Endodermal cell (in vitro differentiated cells): ENCODE measurements at places on chromosomes 1 and 21. TPM values are rescaled to one million over a fixed set of nuclear protein-coding genes. Genes with fewer than 3 reads are reported as not detected.

DNA sequence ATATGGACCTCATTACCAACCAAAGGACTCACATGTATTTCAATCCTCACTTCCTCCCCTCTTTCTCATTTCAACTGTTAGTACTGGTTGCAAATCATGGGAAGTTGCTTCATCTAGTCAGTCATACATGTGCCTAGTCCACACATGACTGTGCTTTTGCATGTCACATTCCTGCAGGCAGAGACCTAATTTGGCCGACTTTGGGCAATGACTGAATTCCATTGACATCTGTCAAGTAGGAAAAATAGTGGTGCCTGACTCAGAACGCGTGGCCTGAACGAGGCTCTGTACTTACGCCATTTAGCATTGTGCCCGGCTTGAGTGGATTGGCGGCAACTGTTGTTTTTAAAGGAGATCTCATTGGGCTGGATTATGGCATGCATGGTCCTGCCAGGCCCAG lies 18.0 kb downstream of the PTPRU start:
- no peak overlapping the region for H3K27ac ChIP-seq
- no peak for DNase-seq
- peaks cover 12% of the 10 kb centered on the region for H3K4me1 ChIP-seq

GRCh38 chr1:214568328-214568727 lies 16.9 kb upstream of the PTPN14 start:
- no peaks in the 10 kb centered on the region for H3K36me3 ChIP-seq
- H3K27ac ChIP-seq, result no peak overlapping the region
- peaks cover 3% of the 10 kb centered on the region for H3K4me1 ChIP-seq
- no peak overlapping the region for H3K4me3 ChIP-seq

GRCh38 chr1:115547696-115548095 lies 94.1 kb upstream of the VANGL1 start:
- H3K27ac ChIP-seq, result no peak overlapping the region
- DNase-seq, result no peak
- no peaks in the 10 kb centered on the region for H3K36me3 ChIP-seq
- H3K4me1 ChIP-seq, result peaks cover 7% of the 10 kb centered on the region
- H3K4me3 ChIP-seq, result no peak overlapping the region

INAVA gene
- total RNA-seq, result 54.3 and 59.5 TPM in 2 replicates
